ENCODE measurements at places on chromosomes 6 and 20.

- no peak for DNase-seq
Observed at GRCh38 chr6:52162940-52163908, 23.0 kb upstream of the IL17A start.

DNA sequence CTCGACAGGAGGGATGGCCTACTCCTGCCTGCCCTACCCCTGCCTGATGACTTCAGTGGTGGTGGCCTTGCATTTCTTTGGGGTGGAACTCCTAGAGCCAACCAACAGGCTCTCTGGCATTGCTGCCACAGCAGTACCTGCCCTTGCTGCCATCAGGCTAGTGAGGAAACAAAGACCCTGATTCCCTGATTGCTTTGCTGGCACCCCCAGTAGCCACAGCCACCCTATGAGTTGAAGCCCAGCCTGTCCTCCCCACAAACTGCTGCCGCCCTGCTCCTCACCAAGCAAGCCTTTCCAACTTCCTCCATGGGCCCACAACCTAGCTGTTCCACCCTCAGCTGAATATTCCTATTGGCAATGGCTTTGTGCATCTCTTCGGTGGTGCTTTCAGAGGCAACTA is 52.5 kb upstream of the KHDRBS2 start:
- DNase-seq, result no peak

DNA sequence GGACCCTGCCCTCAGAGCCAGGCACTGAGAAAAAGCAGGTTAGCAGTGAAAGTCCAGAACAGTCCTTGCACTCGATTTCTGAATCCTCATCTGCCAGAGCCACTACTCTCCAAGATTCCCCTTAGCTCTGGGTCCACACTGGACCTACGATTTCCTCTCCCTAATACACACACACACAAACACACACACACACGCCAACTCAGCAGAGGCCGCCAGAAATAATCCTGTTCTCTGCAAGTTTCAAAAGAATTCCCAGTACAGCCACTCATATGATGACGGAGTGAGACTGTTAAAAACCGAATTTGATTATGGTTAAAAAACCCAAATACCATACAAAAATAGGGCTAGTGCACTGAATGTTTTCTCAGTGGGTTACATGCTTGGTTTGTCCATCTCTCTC is 90.8 kb downstream of the GMPR start:
- no peak for DNase-seq

DNA sequence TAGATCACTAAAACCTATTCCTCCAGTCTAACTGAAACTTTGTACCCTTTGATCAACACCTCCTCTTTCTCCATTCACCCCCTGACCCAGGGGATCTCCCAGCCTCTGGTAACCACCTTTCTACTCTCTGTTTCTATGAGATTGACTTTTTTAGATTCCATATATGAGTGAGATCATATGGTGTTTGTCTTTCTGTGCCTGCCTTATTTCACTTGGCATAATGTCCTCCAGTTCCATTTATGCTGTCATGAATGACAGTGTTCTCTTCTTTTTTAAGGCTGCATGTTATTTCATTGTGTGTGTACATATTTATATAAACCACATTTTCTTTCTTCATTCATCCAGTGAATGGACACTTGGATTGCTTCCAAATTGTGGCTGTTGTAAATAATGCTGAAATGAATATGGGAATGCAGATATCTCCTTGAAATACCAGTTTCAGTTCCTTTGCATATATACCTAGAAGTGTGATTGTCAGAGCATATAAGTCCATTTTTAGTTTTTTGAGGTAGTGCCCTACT is 57.7 kb downstream of the DHX35 start:
- no peak for DNase-seq

DNA sequence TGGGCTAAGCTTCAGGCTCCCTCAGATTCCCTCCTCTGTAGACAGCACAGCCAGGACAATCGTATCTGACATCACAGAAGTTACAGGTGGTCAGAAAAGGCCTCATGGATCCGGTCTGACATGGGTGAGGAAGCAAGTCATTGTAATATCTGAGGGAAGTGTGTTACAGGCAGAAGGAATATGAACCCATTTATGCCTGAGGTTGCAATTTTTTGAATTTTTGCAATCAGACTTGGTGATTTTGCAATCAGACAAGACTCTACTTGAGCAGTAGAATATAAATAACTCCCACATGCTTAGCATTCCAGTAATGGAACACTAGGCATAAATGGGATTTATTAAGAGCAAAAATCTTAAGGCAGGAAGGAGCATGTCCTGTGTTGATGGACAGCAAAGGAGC is 52.1 kb downstream of the CBLN4 start:
- no peak for DNase-seq

- DNase-seq, result no peak
Observed at GRCh38 chr20:41697861-41698559, 79.8 kb upstream of the CHD6 start.

GRCh38 chr6:93562582-93562981 is 143.2 kb upstream of the EPHA7 start:
- no peak for DNase-seq

DNA sequence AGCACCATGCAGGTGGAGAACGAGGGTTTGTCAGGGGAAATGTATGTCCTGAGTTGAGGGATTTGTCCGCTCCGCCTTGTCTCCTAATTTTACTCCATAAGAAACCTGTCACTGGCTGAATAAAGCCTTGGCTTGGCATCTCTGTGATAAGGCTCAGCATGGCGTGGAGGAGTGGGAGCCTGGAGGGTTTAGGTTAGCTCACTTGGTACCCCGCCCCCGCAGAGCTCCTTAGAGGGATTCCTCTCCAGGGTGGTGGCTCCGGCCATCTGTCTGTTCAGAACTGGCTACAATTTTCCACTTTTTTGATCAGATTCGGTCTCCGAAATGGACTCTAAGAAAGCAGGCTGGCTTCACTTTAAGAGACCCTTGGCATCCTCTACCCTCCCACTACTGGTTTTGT is 192.2 kb upstream of the SYNDIG1 start:
- no peak for DNase-seq

DNA sequence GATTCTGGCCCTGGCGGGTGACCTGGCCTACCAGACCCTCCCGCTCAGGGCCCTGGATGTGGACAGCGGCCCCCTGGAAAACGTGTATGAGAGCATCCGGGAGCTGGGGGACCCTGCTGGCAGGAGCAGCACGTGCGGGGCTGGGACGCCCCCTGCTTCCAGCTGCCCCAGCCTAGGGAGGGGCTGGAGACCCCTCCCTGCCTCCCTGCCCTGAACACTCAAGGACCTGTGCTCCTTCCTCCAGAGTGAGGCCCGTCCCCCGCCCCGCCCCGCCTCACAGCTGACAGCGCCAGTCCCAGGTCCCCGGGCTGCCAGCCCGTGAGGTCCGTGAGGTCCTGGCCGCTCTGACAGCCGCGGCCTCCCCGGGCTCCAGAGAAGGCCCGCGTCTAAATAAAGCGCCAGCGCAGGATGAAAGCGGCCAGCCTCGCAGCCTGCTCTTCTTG is 868 bp upstream of the SLC2A4RG start:
- no peak for DNase-seq

DNA sequence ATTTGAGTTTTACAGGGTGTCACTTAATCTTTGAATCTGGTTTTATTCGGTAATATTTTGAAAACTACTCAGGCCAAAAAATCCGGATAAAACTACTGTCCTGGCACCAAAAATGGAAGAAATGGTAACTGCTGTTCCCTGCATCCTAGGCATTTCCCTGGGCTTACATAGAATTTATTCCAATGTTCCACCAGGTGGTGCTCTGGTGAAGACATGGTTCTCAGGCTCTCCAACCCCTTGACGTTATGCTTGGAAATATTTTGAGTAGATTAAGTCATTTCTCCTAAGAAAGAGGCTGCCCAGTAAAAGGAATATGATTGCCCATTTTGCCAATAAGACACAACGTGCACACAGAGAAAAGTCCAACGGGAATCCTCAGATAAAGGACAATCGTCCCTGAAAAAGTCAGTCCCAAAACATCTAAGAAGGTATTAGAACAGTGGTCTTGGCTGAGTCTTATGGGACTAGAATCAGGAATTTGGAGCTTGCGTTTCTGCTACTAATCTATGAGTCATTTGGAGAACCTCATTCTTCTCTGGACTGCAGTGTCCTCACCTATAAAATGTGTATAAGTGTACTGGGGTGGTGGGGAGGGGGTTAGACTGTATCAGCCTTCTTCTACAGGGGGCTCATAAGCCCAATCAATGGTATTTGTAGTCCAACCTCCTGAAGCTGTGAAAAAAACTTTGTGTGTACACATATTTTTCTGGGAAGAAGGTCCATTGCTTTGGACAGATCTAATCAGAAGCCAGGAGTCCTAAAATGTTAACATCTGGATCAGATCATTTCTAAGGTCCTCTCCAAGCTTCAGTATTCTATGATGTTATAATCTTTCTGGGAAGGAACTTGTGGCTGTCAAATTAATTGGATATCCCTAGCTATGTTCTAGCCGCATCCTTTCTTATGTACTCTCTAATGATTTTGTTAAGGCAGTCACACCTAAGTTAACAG is 131.0 kb upstream of the BMP2 start:
- DNase-seq, result no peak

GRCh38 chr6:35267446-35267845 is 7.9 kb downstream of the ZNF76 start:
- DNase-seq, result no peak

DNA sequence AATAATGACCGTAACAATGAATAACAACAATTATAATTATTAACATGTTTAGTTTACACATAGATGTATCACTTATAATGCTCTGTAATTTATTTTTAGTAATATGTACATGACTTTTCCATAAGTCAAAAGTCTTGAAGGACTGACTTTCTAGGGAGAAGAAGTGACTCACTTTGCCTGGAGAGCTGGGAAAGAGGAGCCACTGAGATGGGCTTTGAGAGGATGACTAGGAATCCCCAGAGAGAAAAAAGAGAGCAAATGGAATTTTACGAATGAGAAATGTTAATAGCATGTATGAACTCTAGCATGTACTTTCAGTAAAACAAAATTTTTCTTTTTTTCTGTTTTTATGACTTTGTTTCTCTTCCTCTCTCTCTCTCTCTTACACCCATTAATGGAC is 67.8 kb upstream of the RALY start:
- DNase-seq, result no peak

DNA sequence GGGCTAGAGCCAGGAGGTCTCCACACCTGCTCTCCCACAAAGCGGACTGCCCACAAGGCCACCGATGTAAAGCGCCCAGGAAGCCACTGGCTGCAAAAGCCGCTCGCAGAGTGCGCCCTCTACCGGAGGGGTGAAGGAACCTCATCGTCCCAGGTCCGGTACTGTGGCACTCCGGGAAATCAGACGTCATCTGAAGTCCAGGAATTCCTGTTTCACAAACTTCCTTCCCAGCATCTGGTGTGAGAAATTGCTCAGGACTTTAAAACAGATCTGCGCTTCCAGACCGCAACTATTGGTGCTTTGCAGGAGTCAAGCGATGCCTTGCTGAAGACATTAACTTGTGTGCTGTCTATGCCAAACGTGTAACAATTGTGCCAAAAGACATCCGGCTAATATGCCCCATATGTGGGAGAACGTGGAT is 115.1 kb upstream of the ARID1B start:
- DNase-seq, result no peak

- no peak for DNase-seq
Observed at GRCh38 chr20:54067606-54068174, 2.7 kb downstream of the BCAS1 start.

GRCh38 chr6:12635375-12635774 is 81.2 kb upstream of the PHACTR1 start:
- no peak for DNase-seq

DNA sequence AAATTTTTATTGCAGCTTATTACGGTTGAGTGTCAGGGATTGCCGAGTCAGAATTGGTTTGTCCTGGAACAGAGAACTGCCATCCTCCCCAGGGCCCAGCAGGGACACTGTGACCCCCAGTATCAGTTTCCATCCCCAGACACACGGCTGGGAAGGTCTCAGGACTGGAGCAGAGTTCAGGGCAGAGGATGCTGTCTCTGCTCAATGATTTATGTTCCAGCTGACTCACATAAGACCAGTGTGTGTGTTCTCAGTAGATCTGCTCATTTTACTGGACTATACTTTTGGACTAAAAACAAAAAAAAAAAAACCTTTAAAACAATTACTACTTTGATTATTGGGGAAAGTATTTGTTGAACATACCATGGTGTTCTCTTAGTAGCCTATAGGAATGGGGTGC is 44.2 kb downstream of the FNDC1 start:
- no peak for DNase-seq

DNA sequence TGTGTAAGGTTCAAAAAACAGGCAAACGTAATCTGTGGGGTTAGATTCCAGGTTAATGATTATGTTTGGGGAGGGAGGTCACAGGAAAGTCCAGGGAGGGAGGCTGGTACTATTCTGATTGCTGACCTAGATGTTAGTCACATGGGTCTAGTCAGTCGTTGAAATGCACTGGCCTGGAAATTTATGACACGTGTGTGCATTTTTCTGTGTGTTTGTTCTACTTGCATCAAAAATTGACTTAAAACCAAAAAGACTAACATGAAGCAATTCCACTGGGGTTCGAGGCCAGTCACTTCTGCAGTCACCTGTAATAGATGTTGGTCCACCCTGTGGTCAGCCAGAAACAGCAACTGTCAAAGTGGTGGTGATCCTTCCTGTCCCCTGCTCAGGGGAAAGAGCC is 104.2 kb upstream of the MLN start:
- DNase-seq, result no peak

- DNase-seq, result no peak
Observed at GRCh38 chr20:43766917-43767316, 40.1 kb upstream of the GTSF1L start.

GRCh38 chr6:24743944-24744335 is 25.0 kb upstream of the C6orf62 start:
- no peak for DNase-seq

DNA sequence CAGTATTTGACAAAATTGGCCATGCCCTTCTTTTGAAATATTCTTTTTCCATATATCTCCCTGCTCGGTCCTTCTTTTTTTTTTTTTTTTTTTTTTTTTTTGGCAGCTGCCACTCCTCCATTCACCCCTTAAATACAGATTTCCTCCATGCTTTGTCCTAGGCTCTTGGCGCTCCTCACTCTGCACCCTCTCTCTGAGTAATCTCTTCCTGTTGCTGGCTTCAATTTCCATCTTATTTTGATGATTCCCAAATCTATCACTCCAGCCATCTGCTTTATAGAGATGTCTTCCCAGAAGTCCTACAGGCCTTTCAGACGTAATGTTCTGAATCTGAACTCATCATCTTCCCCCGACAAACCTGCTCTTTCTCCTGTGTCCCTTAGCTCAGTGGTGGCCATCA is 12.8 kb upstream of the KLHL32 start:
- DNase-seq, result no peak

DNA sequence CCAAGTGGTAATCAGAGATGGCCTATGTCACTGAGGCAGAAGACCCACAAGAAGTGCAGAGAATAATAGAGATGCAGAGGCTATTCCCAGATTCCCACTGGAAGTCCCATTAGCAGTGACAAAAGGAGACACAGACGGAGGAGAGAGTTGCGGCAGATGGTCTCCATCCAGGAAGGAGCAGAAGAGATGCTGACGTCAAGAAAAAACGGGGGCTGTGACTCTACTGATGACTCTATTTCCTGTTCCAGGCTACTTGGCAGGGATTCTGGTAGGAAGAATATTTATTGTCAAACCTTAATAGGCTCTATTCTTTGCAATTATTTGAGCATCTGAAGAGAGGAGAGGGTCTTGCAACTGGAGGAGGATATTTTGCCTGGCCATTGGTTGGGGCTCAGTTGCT is 246.0 kb upstream of the ECI2 start:
- DNase-seq, result no peak

GRCh38 chr6:151434369-151434768 is 17.6 kb downstream of the RMND1 start:
- DNase-seq, result no peak

Measured in T-helper 22 cell (primary cell).